ENCODE measurements at places on chromosomes 12 and 14. TPM values are rescaled to one million over a fixed set of nuclear protein-coding genes. Genes with fewer than 3 reads are reported as not detected.

Gene TAS2R30
- not detected for polyA plus RNA-seq

Gene LTBP2
- polyA plus RNA-seq, result 0.13 TPM

Gene USP44
- polyA plus RNA-seq, result 13.8 TPM

Gene RFX4
- not detected for polyA plus RNA-seq

Gene ATP2A2
- polyA plus RNA-seq, result 2.8 TPM

Gene LIN52
- 14.7 TPM for polyA plus RNA-seq

Gene CREBL2
- 26.1 TPM for polyA plus RNA-seq

Gene NT5DC3
- 1.3 TPM for polyA plus RNA-seq

Gene LMNTD1
- polyA plus RNA-seq, result not detected

Gene OR6C2
- polyA plus RNA-seq, result not detected

Gene CLEC1B
- 3.1 TPM for polyA plus RNA-seq

Gene SLC22A17
- polyA plus RNA-seq, result 0.29 TPM

Gene PRKCH
- 2.7 TPM for polyA plus RNA-seq

Gene RBP5
- polyA plus RNA-seq, result not detected

Gene KCNJ8
- not detected for polyA plus RNA-seq

All from naive B cell (primary cell).